ENCODE measurements at places on chromosomes 1 and 21.

DNA sequence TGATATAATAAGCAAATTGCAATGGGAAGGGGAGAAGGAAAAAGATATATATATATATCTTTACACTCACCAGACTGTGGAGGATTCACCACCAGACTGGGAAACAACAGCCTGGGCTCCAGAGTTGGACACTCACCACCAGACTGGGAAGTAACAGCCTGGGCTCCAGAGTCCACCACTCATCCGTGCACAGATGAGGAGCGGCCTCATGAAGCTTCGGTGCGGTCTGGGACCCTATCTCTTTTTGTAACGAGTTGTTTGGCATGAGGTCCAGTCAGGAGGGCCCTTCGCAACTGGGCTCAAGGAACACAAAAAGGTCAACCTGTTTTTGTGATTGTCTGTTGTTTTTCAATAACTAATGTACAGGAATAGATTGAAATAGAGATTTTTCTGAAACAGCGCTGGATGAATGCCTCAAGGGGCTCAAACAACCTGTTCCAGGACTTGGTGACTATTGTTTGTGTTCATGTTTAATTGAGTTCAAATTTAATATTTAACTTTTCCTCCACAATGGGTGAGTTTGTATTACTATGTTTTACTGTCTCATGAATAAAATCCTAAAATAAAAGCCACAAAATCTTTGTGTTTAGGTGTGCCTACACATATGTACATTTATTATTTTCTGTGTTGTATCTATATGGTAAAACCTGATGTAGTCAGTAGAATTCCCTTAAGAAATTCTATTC lies 40.1 kb downstream of the S100A10 start:
- no peak for DNase-seq

- DNase-seq = no peak
Measured at GRCh38 chr1:66809736-66810326, 8.8 kb upstream of the INSL5 start.

GRCh38 chr1:161038523-161039153 lies at the start of gene TSTD1:
TSS of gene TSTD1 (minus strand) at chr1:161038964. CDS start at chr1:161038889, 75 bp downstream.
- peak; percentile 86 for DNase-seq

- no peak for DNase-seq
Measured at GRCh38 chr1:175043824-175044223, 20.6 kb upstream of the MRPS14 start.

DNA sequence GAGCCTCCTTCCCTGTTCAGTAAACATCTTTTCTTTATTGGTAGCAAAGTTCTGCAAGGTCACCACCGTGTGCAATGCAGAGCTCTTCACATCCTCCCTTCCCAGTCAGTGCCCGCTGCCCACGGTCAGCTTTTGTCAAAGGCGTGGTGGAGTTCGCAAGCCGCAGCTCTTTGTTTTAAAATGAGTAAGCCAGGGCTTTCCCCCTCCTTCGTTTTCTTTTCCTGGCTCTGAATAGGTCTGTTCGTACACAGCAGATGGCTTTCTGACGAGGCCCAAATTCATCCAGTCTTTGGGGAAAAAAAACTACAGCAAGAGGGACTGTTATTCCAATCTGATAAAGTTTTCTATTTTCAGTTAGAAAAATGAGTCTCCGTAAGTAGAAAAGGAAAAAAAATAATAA lies 153.2 kb downstream of the LRIG2 start:
- DNase-seq = no peak

- DNase-seq = no peak
Measured at GRCh38 chr1:89540406-89540970, 15.9 kb downstream of the LRRC8B start.

DNA sequence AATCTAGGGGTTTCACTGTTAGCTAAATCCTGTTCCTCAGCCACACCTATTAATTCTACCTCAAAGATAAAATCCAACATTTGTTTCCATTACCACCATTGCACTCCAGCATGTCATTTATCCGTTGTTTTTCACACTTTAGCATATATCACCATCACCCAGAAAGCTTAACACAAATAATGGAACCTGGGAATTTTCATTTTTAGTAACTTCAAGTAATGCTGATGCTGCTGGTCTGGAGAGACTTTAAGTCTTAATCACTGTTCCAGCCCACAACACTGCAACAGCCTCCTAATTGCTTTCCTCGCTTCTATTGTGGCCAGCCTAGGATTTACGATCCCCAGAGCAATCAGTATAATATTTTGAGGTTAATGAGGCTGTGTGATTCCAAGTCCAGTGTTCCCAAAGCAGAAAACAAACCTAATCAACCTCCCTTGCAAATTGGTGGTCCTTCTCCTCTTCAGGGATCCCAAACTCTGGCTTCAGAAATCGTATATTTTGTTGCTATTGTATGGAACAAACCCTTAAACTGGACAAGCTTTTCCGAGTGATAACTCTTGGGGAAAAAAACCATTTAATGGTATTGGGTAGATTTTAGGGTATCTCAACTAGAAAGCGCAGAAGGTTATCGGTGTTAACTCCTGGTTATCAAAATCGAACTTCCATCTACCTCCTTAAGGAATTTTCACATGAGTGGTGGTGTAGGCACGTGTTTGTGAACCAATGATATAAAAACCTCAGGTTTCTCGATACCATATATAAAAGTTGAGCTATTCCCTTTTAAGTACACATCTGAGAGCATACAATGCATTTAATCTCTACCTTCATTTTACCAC lies 50.0 kb upstream of the BOLA1 start:
- no peak for DNase-seq

GRCh38 chr1:48775831-48776392 lies 779 bp downstream of the BEND5 start:
- no peak for DNase-seq

- no peak for DNase-seq
Measured at GRCh38 chr1:92910081-92910480, 51.2 kb downstream of the DIPK1A start.

GRCh38 chr1:6010554-6010953 lies 18.3 kb upstream of the NPHP4 start:
- DNase-seq = no peak

GRCh38 chr1:94580367-94581115 lies 39.0 kb upstream of the F3 start:
- DNase-seq = no peak

- no peak for DNase-seq
Measured at GRCh38 chr1:174654560-174654959, 206.8 kb downstream of the GPR52 start.

GRCh38 chr1:185768371-185768770 lies 34.2 kb downstream of the HMCN1 start:
- no peak for DNase-seq

DNA sequence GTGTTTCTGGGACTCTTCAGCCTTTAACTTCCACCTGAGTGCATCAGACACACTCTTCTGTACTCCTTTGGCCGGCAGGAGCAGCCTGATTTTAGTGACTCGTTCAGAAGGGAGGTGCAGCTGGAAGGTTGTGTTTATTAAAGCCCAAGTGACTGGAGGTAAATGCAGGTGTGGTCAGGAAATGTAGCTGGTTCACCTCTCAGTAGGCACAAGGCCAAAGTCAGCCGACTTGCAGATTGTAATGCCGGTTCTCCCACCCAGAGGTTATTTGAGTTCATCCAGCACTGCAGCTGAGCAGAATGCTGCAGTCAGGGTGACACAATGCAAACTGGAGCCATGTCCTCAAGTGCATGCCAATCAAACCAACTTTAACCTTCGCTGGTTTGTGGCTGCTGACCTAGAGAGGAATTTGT lies 91.5 kb downstream of the SPATA46 start:
- DNase-seq = no peak

DNA sequence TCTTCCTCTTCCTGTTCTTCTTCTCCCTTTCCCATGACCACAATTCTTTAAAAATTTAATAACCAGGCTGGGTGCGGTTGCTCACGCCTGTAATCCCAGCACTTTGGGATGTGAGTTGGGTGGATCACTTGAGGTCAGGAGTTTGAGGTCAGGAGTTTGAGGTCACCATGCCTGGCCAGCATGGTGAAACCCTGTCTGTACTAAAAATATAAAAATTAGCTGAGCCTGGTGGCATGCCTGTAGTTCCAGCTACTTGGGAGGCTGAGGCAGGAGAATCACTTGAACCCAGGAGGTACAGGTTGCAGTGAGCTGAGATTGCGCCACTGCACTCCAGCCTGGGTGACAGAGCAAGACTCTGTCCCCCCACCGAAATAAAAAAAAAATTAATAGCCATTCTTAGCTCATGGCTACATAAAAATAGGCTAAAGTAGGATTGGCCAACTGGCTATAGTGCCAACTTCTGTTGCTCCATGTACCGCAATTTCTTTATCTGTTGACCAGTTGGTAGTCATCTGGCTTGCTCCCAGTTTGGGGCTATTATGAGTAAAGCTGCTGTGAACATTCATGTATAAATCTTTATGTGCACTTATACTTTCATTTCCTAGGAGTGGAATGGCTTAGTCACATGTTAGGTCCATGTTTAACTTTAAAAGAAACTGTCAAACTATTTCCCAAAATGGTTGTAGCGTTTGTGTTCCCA lies 136.3 kb downstream of the PEX14 start:
- DNase-seq = no peak

DNA sequence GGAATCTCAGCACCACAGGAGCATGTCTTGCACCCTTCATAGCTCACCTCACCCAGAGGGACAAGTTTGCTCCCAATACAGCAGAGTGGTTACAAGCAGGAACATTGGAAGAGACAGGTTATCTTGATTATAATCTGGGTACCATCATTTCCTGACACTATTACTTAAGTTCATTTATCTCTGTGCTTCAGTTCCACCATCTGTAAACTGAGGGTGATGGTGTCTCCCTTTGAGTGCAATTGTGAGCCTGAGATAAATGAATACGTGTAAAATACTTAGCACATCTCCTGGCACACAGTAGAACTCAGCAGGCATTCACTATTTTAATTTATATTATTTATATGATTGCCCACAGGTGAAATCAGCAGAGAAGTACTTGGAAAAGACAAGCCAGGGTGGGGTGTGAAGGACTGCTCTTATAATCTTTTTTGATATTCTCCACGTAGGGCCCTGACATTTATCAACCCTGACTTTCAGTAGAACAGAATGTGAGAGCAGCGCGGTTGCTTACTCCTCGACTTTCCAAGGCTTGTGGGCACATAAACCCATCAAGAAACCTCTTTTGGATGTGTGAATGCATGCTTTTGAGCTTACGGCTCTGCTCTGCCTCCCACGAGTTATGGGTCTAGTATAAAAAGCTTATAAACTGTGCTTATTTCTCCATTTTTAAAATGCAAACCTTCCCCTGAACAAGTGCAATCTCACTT lies 34.9 kb downstream of the DUSP10 start:
- no peak for DNase-seq

DNA sequence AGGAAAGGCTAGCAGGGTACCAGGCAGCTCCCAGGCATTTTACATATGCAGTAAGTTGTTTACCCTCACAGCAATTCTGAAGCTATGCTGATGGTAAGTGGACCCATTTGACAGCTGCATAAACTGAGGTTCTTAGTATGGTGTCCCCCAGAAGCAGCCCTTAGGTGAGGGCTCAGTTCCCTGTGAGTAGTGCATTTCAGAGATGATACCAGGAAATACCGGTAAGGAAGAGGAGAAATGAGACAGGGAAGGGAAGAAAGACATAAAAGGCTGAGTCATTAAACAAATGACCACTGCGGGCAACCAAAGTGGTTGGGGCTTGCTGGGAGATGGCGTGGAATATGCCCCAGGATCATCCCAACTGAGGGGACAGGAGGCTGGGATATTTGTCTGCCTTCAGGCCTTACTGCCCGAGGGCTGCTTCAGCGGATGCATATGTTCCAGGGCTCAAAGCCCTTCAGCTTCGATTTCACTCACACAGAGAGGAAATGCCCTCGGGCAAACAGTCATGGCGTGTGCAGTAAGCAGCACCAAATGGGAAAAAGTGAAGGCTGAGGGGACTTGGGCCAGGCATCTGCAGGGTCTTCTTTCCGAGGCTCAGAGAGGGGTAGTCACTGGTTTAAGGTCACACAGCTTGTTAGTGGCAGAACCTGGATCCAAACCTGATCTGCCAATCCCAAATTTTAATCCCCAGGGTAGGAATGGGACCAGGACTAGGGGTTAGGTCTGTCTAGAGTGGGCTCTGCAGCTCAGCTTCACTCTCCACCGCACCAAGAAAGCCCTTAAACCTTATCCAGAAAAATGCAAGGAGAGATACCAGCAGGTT lies 133.7 kb upstream of the RUNX3 start:
- no peak for DNase-seq

DNA sequence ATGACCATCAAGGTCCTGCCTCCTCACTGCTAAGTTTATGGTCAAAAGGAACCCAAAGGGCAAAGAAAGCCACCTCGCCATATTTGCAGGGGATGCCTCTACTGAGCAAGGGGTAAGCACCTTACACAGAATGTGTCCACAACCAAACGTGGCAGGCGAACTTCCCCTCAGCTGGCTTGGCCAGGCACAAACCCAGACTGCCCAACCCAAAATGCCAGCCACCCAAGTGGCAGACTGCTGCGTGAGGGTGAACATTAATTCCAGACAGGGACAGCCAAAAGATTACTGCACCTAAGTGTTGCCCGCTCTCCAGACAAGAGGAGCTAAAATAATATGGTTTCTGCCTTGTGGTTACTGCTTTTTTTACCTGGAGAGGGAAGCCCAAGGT lies 16.0 kb downstream of the ZNF697 start:
- no peak for DNase-seq

DNA sequence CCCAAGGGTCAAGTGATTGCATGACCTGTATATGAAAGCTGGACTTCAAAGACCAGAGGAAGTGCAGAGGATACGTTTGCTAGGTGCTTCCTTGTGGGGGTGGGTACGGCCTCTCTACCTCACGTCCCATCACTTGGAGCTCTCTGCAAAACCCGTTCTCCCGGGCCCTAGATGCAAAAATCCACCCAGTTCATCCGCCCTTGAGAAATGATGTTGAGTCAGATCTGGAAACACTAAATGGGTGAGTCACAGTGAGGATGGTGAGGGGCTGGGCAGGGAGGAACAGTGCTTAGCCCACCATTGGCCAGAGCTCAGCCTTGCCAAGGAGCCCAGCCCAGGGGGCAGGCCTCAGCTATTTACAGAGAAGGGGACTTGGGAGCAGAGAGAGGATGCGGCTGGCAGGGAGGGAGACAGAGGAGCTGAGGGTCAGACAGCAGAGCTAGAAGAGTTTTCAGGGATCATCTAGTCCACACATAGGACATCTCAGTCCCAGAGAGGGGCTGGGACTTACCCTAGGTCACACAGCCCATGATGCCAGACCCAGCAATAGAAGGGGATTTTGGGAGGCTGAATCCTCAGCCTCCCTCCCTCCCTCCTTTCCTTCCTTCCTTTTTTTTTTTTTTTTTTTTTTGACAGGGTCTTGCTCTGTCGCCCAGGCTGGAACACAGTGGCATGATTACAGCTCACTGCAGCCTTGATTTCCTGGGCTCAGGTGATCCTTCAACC lies 14.6 kb downstream of the ARHGEF10L start:
- DNase-seq = no peak

GRCh38 chr1:184424157-184424556 lies 37.3 kb downstream of the C1orf21 start:
- DNase-seq = no peak

DNA sequence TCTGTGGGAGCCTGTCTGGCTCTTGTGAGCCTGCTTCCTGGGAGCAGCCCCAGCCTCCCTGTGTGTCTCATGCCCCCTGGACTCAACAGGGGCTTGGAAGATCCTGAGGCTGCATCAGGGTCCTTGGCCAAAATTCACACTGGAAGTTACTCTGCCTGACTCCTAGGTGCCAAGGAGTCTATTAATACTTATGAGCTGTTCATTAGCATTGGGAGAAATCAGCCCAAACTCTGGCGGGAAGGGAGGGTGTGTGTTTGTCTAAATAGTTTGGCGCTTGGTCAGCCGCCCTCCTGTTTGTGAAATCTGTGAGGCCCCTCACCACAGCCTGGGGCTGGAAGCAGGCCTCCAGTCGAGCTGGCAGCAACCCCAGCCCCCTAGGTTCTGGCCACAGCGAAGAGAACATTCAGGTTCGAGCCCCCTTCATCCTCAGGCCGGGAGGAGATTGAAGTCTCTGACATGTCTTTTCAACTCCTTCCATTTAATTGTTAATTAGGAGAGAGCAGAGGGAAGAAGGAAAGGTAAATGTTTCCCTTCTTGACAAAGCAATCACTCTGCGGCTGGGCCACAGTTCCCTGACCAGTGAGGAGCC lies 82.1 kb upstream of the F3 start:
- DNase-seq = no peak

All from stimulated activated naive CD4-positive, alpha-beta T cell (primary cell).